Activated T-helper 17 cell treated with anti-CD3 and anti-CD28 coated beads, Interleukin-2, amount 50 U/mL, for 72 hours (primary cell): ENCODE measurements at places on chromosomes 1 and 21. TPM values are rescaled to one million over a fixed set of nuclear protein-coding genes. Genes with fewer than 3 reads are reported as not detected.

HHAT gene
- total RNA-seq: 0.58 TPM

RXFP4 gene
- not detected for total RNA-seq

TTC22 gene
- total RNA-seq: 10.6 TPM

XCL2 gene
- not detected for total RNA-seq

DOCK7 gene
- 22.0 TPM for total RNA-seq

GNAT2 gene
- 0.54 TPM for total RNA-seq

PER3 gene
- total RNA-seq: 4.8 TPM

MX2 gene
- total RNA-seq: 13.0 TPM

ZNF683 gene
- total RNA-seq: not detected

KCNH1 gene
- total RNA-seq: not detected

CLEC20A gene
- not detected for total RNA-seq

ST6GALNAC3 gene
- total RNA-seq: 0.30 TPM

TMCO2 gene
- total RNA-seq: not detected

LEFTY1 gene
- not detected for total RNA-seq

BCL2L15 gene
- 0.99 TPM for total RNA-seq

BCAN gene
- total RNA-seq: not detected

TEKT2 gene
- 0.64 TPM for total RNA-seq

KRTAP19-1 gene
- total RNA-seq: not detected

LYPD8 gene
- total RNA-seq: not detected

ZNF670 gene
- 3.3 TPM for total RNA-seq

FAM163A gene
- not detected for total RNA-seq

TFAP2E gene
- 4.5 TPM for total RNA-seq

TFF2 gene
- not detected for total RNA-seq

CDK18 gene
- 3.0 TPM for total RNA-seq

ASAP3 gene
- 1.0 TPM for total RNA-seq

PEAR1 gene
- total RNA-seq: not detected

CYP4Z1 gene
- total RNA-seq: not detected

IGSF9 gene
- not detected for total RNA-seq

C8A gene
- total RNA-seq: not detected
